ENCODE measurements at places on chromosomes 3 and 15.

- DNase-seq, result no peak
Observed at GRCh38 chr15:99692825-99693224, 40.4 kb downstream of the LYSMD4 start.

DNA sequence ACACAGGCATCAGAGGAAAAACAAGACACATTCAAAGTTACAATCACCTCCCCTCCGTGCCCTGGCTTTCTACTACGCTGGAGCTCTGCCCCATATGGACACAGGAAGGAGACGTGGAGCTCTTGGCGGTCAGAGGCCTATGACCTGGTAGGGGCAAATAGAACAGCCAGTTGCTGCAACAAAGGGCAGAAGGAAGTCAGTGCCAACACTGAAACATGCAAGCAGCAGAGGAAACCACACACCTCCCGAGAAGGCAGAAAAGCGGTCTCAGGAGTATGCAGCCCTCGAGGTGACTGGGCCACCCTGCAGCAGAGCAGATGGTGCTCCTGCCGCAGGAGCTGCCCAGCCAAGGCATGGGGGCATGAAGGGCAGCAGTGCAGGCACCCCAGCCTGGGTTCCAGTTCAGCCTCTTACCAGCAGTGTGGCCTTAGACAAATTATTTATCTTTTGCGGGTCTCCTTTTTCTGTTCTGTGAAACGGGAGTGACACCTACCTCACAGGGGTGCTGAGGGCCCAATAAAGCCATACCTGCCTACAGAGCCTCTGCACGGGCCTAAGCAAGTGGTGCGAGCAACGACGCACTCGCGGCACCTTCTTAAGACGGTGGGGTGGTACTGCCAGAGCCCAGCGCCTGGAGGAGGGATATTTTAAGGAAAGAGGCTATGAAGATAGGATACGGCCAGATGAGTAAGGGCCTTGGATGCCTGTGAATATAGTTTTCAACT is 8.6 kb downstream of the ZXDC start:
- DNase-seq, result no peak

GRCh38 chr15:28921919-28922706 is 36.3 kb downstream of the APBA2 start:
- no peak for DNase-seq

DNA sequence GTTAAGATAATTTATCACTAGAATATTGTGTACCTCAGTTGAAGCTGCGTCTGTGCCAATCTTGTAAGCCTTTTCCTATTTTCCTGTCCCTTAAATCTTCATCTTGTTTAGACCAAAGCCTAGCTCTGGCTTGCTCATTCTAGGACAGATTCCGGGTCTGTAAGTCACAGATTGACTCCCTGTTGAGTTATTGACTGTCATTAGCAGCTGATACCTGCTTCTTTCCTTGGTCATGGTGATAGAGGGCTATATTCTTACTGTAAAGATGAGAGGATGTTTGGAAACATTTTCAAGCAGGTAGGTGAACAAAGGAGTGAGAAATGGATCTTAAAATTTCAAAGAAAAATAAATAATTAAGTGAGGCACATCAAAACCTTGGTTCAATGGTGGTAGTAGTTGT is 200.2 kb downstream of the KCNH8 start:
- no peak for DNase-seq

GRCh38 chr15:57881361-57881760 is 174.8 kb downstream of the POLR2M start:
- no peak for DNase-seq

GRCh38 chr15:83207660-83208366 is at the start of gene HDGFL3:
TSS of gene HDGFL3 (minus strand) at chr15:83207823. CDS start at chr15:83207414, 409 bp downstream.
- peak; percentile 71 for DNase-seq

DNA sequence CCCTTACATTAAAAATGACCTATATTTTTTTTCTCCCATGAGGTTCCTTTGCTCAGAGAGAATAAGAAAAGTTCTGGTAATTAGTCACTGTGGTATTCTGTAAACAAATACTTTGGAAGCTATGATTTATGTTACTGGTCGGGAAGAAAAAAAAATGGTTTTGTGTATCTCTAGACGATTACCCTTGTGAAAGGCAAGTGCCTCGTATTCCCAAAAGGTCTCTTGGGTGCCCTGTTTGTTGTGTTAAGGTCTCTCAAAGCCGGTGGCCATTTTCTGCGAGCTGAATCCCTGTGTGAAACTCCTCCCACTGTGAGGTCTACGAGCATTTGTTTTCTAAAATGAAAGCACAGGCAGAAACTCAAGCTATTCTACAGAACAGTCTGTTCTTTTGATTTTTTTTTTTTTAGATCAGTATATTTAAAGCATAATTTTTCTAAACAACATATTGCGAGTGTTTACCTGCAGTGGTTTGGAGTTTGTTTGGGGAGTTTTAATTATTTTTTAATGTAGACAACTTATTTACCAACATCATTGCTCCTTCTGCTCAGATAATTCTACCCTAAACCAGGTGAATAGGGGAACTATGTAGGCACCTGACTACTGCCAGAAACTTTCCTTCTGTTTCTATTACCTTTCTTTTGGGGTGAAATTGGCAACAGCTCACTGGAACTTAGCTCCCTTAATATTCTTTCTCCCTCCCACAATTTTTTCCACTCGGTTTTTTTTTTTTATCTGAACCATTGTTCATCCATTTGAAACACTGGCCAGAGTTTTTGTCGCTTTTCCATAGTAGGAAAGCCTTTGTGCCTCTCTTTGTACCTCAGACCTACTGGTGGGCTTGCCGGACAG is 44.0 kb downstream of the ZBTB38 start:
- peak; percentile 86 for DNase-seq

DNA sequence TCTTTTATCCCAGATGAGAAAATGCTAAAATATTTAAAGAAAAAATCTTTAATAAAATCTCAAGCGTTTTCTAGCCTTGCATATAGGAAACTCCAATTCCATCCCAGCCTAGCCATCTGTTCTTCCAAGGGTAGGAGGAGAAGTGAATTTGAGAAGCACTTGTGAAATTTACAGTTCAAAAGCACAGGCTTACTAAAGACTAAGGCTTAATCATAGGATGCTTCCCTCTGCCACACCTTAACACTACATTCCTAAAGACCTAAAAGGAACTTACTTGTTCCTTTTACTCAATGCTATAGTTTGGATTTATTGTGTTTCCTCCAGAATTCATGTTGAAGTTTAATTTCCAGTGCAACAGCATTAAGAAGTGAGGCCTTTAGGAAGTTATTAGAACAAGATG is 764.8 kb upstream of the CADM2 start:
- no peak for DNase-seq

DNA sequence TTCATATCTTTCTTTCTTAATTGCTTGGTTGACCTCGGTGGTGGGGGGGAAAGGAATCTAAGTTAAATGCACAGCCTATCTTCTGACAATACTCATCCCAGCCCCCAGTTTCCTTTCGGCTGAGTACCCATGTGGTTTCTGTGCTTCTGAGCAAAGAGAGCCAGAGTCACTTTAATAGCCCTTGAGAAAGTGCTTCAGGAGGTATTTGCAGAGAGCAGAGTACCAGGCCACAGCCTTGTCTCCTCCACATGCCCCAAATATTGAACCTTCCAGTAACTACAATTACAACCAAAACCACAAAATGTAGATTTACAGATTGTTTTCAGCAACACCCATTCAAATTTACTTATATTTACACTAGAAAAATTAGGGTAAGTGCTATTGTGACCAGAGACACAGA is 647.4 kb downstream of the NR2F2 start:
- DNase-seq, result no peak

GRCh38 chr3:106336619-106337018 is 467.8 kb upstream of the CBLB start:
- no peak for DNase-seq

GRCh38 chr15:66838202-66838601 is 136.2 kb downstream of the SMAD6 start:
- DNase-seq, result no peak

GRCh38 chr15:99385865-99386264 is 134.6 kb downstream of the LRRC28 start:
- DNase-seq, result no peak

- DNase-seq, result no peak
Observed at GRCh38 chr15:74385733-74386132, 18.3 kb upstream of the CYP11A1 start.

- DNase-seq, result no peak
Observed at GRCh38 chr3:21326704-21327475, 424.1 kb downstream of the ZNF385D start.

- no peak for DNase-seq
Observed at GRCh38 chr15:36373550-36373949, 205.9 kb upstream of the CDIN1 start.

- no peak for DNase-seq
Observed at GRCh38 chr3:58052373-58053273, 44.4 kb downstream of the FLNB start.

- no peak for DNase-seq
Observed at GRCh38 chr15:23055316-23055715, 15.9 kb upstream of the TUBGCP5 start.

- DNase-seq, result no peak
Observed at GRCh38 chr3:116417151-116417550, 28.1 kb downstream of the LSAMP start.

DNA sequence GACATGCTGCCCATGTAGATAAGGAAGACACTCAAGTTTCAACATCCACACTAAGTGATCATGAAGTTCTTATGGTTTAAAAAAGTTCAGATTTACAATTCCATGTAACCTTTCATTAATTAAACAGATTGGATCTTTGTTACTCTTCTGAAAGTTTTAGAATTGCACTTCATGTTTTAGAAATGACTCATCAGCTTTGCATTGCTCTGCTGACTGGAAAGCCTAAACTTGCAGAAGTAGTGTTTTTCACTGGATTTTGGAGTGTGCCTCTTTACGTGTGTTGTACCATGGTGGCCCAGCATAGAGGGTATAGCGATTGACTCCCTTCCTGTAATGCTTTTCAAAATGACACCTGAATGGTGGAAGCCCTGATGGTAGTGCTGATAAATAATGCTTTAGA is 157.9 kb downstream of the BBX start:
- no peak for DNase-seq

DNA sequence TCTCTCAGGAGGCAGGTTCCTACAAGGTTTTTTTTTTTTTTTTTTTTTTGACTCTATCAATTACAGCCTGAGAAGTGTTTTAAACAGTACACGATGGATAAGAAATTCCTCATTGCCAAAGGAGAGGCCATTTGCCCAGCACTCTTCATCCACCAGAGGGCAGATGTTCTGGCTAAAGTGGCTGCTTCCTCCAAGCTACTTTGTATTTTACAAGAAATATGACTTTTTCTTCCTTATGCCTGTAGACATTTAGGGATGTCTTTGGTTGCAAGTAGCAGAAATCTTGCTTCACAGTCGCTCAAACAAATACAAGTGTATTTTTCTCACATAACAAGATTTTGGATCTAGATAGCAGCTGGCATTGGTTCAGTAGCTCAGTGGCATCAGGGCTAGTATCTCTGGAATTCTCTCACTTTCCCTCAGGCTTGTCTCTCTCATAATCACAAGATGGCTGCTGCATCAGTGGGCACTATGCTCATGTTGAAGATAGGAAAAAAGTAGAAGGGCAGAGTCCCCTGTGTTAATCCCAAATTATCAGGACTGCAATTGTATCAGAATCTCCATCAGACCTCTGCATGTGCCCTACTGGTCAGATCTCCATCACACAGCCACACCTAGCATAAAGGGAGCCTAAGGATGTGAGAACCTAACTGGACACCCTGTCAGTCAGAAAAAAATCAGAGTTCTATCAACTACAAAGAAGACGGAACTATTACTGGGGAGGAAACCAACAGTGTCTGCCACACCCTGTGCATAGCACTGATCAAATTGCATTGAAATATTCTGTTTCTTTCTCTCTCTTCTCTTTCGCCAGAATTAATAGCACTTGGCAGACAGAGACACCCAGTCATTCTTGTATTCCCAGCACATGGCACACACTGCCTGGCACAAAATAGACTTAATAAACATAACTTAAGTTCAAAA is 138.9 kb upstream of the COL8A1 start:
- DNase-seq, result no peak

DNA sequence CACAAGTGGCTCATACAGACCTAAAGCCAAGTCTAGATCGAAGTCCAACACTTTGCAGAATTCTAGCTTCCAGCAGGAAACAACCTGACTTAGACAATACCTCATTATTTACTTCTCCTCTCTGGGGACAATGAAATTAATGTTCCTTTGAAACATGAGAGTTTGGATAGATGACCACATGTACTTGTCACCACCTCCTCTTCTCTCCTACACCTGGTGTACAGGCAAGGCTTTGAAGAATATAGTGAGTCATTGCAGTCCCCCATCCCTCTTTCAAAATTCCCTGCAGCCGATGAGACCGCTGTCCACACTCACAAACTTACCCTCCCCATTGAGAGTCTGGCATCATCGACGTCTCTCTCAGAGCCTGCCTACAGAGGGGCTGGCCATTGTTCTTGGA is 189.0 kb upstream of the HES1 start:
- no peak for DNase-seq

DNA sequence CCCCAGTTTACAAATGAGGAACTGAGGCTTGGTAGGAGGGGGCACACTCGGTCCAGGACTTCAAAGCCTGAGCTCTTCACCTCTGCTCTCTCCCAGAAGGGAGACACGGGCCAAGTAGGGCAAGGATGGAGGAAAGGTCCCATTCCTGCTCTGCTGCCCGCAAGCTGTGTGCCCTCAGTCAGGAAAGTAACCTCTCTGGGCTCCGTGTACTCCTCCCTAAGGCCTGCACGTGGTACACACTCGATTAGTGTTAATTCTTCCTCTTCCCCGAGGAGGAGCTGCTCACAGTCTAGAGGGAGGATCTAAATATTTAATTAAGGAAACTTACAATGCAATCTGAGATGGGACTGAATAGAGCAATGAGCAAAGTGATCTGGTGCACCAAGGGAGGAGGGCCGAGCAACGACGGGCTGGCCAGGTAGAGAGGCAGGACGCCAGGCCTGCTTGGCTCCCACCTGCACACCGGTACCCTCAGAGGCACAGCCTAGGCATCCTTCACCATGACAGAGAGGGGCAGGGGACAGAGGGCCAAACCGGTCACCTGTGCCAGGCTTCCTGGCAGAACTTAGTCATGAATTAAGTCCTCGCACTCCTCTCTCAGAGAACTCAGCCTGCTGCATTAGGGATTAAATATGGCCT is 47.2 kb upstream of the IQSEC1 start:
- DNase-seq, result no peak

DNA sequence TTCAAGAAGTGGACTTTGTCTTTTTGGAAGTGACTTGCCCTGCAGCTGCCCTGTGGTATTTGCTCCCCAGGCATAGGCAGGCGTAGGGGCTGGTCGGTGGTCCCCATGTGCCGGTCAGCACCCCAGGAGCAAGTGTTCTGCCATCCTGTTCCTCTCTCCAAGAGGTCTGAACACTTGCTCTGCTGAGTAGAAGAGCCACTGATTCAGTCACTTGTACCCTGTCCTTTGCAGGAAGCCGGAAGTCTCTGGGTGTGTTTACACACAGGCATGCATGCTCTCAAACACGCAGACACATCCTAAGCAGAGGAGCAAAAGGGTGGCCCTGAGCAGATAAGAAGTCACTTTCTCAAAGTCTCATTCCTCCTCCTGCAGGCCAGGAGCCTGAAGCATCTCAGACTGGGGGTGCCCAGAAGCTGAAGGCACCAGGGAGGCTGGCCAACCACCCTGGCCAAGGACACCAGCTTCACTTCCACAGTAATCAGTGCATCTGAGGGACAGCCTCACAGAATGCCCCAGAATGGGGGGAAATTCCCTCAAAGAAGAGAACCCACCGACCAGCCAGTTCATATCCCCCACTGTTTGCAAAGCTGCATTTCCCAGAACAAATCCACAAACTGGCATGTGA is 88.7 kb upstream of the POMGNT2 start:
- peak; percentile 90 for DNase-seq
